ENCODE measurements at places on chromosomes 4 and X.

DNA sequence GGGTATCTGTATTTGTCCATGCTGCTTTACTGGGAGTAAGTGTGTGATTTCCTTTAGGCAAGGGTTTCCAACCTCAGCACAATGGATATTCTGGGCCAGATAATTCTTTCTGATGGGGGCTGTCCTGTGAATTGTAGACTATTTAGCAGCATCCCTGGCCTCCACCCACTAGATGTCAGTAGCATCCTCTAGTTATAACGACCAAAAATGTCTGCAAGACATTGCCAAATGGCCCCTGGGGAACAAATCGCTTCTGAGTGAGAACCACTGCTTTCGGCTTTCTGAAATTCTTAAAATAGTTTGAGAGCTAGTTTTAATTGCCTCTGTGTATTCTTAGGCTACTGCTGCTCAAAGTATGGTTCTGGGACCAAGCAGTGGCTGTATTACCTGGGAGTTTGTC is 81.2 kb upstream of the GPM6B start:
- peak; percentile 15 for DNase-seq

DNA sequence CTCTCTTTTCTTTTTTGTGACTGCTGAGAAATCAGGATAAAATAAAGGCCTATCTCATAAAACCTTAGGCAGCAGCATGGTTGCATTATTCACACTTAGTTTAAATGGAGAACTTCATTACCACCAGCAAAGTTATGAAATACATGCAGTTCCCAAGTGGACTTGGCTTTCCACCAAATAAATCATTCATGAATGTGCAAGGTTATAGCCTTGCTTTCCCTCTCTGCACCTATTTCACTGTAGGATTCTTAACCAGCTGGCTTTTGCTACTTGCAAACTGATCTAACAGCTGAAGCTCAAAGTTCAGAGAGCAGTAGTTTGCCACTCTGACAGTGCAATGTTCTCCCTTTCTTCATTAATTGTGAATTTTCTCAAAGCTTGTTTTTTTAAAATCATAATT is 140.1 kb upstream of the SMIM31 start:
- no peak for DNase-seq

DNA sequence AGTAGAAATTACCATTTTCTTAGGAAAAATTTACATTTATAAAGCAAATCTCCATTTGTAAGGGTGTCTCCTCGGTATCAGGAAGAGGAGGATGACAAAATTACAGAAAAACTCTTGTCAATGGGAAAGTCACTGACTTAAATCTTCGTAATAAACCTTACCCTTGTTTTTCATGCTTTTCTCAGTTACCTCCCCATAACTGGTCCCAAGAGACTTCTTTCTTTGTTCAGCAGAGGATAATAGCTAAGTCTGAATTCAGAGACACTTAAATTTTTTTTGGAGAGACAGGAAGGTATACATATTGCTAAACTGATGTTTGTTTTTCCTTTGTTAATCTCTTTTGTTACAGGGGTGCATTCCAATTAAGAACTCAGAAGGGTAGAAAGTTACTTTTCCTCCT is 125.5 kb upstream of the JADE1 start:
- DNase-seq = no peak

GRCh38 chr4:155696726-155697125 is 30.1 kb downstream of the GUCY1A1 start:
- DNase-seq = no peak

- no peak for DNase-seq
Observed at GRCh38 chrX:148290041-148290440, 210.4 kb upstream of the AFF2 start.

DNA sequence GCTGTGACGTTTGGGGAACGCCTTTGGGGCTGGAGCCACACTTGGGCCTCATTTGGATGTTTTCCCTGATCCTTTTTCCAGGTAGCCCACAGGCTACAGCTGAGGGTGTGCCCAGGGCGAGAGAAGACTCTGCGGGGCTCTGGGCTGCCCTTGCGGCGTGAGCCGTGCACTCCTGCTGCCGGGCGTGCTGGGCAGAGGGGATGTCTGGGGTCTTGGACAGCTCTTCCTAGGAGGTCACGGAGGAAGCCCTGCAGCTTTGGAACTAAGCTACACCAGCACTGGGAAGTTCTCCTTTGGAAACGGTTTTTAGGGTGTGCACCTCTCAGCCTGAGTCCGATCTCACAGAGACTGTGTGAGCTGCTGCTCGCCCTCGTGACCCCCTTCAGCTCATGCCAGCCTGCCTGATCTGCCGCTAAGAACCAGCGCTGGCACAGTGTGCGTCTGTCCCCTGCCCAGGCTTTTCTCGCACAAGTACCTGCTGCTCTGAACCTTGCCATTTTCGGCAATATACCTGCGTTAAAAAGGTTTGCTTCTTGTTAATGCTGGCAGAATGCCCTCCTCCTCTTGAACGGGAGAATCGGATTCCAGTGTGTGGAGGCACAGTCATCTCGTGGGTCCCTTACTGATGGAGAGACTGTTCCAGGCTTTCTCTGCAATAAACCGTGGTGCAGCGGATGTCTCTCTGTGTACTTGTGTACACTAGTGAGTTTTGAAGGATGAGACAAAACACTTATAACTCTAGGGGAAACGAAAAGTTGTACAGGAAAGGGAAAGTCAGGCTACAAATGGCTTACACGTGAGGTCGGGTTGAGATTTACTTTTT is 14.3 kb downstream of the MSANTD1 start:
- no peak for DNase-seq

GRCh38 chrX:136130931-136131833 is 16.2 kb upstream of the FHL1 start:
- DNase-seq = no peak

DNA sequence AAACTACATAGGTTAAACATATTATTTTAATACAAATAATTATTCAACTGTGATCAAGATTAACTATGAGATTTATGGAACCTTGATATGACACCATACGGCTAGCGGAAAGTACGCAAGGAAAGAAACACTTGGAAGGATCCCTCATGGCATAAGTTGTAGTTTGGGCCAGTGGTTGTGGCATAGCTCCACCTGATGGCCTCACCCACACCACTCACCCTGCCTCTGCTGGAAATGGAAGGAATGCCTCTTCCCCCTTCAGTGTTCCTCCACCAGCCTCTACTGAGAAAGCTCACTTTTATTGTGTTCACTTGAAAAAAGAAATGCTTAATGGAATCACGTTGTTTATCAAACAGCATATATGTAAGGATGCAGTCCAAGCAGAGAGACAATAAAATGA is 86.4 kb downstream of the BMP15 start:
- no peak for DNase-seq

DNA sequence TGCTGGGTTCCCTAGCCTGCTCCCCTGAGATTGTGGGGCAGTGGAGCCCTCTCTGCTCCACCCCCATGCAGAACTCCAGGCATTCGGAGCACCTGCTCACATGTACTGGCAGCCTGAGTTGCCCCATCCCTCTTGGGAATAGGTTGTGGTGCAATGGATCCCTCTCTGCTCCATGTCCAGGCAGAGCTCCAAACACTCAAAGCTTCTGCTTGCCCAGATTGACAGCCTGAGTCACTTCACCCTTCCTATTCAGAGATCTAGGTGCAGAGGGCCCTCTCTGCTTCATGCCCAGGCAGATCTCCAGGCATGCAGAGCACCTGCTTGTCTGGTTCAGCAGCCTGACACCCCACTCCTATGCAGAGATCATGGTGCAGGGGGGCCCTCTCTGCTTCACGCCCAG is 18.6 kb upstream of the TEX13B start:
- DNase-seq = no peak

DNA sequence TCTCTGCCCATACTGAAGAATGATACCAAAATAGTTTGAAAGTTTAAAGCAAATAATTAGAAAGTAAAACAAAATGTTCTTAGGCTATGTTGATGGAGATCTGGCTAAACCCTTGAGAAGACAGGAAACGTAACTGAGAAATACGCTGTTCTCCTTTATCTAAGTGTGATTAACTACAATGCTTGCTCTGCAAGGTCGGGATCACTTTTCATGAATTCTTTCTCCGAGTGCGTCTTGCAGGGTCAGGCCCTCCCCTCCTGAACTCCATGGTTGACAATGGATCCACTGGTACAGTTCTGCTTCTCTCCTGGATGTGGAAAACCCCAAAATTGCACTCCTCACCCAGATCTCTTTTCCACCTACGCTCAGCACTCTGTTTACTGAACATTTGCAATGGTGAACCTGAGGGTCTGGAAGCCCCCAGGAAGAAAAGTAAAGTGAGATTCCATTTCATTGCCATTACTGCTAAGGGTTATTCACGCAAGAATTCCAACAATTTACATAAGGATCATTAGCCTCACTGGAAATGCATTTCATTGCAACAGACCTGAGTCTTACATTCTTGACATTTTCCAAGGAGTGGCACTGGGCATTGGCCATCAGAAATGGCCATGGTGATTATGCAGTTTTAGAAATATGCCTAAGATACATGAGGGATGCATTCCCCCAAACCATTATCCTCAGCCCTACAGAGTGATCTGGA is 24.6 kb upstream of the WWC2 start:
- no peak for DNase-seq

- DNase-seq = peak; percentile 21
Observed at GRCh38 chr4:54277691-54278090, 48.6 kb downstream of the PDGFRA start.
